NCI-H2029 treated with DMSO at 0.1 percent for 48 hours (cell line): ENCODE measurements at places on chromosomes 4 and X.

- DNase-seq: no peak
These were observed 98.4 kb upstream of the MAGEE2 start for GRCh38 chrX:75883446-75883845.

DNA sequence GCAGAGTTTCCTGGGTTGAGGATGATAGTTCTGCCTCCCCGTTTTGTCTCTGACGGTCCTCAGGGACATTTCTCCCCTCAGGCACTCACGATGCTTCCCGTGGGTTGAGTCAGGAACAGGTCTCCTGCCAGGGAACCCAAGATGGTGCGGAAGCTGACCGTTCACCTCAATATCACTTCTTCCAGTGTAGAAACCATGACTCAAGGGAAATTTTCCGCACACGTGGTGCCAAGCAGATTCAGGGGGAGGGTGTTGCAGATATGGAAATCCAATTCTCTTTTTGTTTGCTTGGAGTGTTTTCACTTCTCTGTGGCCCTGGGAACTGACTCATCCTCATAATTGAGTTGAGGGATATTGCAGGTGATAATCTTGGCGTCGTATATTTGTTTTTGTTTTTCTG is 46.7 kb downstream of the CXorf49B start:
- DNase-seq: no peak

DNA sequence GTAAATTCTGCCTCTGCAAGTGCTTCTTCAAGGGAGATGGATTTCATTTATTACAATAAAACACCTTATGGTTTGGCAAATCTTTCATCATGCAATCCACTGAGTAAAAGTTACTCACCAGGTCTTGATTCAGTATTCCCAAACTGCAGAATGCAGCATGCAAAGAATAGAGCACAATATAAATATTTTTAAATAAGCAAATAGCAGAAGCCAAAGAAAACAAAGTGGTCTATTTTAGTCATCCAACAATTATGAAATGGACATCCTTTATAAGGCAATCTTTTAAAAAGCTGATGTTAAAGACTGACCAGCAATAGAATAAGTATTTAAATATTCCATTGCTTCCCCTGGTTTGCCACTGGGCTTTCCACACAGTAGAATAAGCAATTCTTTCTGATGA is 59.5 kb downstream of the SLC39A8 start:
- no peak for DNase-seq

DNA sequence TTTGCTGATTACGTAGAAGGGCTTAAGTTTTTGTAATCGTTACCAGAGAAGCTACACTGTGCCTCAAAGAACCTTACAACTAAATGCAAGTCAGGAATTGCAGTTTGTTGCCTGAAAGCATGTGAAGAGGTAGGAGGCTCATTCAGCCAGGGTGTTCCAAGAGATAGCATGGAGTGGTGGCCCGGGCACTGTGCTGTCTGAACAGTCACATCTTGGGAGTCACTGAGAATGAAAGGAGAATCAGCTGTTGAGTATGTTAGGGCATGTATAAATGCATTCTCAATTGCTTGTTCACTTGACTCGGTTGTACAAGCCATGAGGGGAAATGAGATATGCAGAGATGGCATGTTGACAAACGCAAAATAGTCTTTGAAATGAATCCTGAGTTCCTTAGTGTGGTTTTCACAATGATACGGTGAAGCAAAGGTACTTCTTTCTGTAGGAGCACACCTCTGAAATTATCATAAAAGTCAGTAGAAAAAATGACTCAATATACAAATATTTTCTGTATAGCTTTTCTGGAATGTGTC is 161.0 kb downstream of the DCTD start:
- no peak for DNase-seq

DNA sequence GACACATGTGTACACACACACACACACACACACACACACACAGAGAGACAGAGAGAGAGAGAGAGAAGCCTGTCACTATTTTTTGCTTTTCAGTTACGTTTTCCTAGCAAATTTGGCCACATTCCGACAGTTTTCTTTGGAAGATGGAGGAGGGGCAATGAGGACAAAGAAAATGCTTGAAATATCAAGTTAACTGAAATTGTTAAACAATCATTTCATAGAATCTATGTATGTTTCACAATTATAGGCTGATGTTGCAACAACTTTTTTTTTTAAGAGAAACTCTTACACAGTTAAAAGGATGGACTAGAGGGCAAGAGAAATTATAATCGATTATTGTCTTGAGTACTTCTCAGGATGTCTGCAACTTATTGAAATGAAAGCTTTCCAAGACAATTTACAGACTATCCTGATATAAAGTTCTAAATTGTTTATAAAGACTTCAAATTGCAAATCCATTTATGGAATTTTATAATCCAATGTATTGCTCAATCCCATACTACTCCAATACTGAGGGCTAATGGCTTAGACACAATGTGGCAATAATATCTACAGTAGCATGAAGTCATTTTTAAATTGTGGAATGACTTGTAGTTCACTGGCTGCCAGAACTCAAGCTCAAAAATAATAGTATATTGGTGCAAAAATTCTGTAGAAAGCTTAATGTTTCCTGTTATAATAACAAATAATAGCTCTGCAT is 647.0 kb upstream of the PCDH7 start:
- no peak for DNase-seq

DNA sequence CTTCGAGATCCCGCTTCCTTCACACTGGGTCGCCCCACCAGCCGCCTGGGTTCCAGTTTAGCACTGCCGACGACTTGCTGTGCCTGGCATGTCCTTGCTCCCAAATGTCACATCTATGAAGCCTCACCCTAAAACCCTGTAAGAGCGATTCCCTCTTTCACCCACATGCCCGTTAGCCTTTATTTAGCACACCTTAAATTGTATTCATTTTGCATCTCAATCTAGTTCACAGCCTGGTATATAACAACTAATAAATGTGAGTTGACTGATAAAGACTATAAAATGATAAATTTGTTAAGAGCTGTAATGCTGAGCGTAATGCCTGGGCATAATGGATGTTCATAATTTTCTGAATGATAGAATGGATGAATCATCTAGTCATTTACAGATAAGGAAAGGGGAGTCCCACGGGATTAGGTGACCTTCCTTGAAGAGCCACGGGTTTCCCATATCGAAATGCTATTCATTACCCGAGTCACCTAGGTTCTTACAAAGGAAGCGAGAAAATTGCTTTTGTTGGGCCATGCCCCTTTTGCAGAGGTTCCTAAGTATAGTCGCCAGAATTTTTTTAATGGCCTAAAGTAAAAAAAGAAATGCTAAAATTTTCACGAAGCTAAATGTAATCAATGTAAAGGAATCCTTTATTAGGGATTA is 1.1 kb upstream of the AP1S2 start:
- no peak for DNase-seq

- no peak for DNase-seq
These were observed 96.8 kb downstream of the PDLIM5 start for GRCh38 chr4:94548571-94548970.

DNA sequence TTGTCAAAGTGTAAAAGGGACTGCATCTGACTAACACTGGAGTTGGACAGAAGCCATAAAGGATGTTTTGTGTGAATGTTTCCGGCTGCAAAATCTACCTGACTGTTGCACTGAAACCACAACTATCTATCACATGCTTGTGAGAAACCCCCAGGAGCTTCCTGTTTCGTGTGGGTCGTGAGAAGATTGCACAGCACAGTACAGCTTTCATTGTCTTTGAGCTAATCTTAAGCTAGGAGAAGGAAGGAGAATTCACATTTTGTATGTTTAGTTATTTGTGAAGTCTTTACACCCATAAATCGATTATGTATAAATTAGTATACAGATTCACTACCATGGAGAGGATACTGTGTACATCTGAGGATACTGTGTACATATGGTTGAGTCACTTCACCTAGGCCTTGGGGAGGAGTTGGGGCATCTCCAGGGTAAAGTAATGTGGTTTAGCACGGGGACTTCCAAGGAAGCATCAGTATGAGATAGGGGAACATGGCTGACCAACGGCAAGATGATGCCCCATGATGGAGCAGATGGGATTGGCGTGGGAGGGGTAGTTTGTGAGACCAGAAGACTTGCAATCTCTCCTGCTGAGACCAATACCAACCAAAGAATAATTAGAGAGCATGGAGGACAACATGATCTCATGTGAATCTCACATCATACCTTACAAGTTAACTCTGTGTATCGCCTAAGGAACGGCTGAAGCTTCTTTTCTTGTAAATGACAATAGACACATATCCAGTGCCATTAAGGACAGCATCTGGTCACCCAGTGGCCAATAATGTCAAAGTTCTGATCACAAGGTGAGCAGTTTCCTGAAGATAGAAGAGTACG is 43.1 kb upstream of the FAM9C start:
- no peak for DNase-seq

DNA sequence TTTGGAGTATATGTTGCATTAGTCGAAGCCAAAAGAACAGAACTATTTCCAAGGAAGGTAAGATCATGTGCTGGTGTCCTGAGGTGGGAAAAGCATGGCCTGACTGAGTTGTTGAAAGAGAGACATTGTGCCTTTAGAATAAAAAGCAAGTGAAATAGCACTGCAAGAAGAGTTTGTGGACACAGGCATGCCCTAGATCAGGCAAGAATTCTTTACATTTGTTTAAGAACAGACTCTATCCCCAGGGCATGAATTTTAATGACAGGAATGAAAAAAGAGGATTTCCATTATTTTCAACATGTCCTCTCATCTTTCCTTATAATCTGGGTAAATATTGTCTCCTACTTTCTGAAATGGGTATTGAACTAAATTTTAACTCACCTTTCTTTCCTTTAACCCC is 516.2 kb upstream of the GALNT7 start:
- DNase-seq: no peak

- DNase-seq: no peak
These were observed 475.2 kb downstream of the RPA4 start for GRCh38 chrX:97358941-97359340.

DNA sequence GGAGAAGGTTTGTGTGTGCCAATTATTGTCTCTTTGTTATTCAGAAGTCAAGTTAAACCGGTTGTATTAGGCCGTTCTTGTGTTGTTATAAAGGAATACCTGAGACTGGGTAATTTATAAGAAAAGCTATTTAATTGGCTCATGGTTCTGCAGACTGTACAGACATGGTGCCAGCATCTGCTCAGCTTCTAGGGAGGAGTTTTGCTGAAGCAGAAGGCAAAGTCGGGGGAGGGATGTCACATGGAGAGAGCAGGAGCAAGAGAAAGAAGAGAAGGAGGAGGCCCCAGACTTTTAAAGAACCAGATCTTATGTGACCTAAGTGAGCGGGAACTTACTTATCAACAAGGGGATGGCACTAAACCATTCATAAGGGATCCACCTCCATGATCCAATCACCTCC is 349.3 kb upstream of the PCDH18 start:
- DNase-seq: no peak

DNA sequence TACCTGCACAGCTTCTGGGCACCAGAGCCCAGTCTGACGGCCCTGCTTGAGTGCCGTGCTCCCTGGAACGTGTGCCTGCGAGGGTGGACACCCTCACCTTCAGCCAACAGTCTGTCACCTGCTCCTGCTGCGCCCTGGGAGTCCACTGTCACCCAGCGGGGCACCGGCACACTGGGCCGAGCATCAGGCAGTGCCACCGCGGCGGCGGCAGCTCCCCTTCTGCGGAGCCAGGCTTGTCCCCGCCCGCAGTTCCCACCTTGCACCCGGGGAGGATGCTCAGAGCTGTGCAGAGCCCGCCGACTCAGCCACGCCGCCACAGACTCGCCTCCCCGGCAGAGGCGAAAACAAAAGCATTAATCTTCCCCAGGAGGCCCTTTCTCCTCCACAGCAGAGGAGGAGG is 86.8 kb downstream of the ABLIM2 start:
- no peak for DNase-seq

DNA sequence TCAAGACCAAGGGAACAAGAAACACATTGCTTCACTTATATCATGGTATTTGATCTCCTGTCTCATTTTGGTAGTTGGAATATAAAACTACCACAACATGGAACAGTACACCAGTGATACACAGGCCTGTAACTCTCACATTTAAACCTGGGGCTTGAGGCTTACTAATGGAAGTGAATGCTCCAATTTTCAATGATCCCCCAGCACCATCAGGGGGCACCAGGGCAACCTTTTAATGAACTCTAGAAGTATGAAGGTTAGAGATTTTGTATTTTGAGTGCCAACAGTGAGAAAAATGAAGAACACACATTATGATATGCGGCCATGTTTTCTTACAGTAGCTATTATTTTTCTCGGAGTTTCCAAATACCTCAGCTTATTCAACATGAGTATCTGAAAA is 50.7 kb downstream of the C4orf33 start:
- no peak for DNase-seq

GRCh38 chr4:47513461-47513860 is 28.4 kb downstream of the ATP10D start:
- no peak for DNase-seq

- DNase-seq: peak; percentile 90
These were observed 61.0 kb downstream of the ENOPH1 start for GRCh38 chr4:82491251-82491960.

DNA sequence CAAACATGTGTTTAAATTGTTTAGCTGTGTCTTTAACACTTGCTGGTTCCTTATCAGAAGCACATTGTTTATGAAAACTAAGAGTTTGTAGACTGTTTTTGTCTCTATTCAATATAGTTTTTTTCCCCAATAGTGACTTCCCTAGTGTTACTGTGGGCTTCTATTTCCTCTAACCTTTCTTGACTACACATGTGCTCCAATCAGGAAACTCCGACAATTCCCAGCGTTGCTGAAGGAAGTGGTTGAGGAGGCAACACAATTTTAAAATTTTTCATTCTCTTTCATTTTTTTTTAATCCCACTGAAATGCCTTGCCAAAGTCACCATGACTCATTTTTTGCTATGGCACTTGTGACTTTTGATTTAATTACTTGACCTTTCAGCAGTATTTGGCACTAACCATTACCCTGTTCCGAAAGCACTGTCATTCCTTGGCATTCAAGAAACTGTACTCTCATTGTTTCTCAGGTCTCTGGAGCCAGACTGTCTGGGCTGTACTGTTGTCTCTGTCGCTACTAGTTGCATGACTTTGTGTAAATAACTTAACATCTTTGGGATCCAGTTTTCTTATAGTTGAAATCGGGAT is 67.6 kb upstream of the FREM3 start:
- DNase-seq: no peak

DNA sequence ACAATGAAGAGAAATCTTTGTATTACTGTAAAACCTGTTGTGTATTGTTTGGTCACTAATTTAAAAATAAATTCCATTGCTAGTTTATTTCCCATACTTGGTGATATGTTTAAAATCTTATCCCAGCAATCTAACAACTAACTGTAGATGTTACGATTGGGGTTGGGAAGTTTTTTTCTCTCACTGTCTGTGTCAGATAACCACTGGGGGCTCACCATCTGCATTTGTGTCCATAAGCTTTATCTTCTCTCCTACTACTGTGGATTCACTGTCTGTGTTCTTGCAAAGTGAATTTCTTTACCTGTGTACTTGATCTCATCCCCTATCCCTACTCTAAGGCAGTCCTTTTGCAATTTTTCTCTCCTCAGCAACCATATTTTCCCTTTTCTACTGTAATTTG is 81.3 kb downstream of the STIM2 start:
- no peak for DNase-seq

DNA sequence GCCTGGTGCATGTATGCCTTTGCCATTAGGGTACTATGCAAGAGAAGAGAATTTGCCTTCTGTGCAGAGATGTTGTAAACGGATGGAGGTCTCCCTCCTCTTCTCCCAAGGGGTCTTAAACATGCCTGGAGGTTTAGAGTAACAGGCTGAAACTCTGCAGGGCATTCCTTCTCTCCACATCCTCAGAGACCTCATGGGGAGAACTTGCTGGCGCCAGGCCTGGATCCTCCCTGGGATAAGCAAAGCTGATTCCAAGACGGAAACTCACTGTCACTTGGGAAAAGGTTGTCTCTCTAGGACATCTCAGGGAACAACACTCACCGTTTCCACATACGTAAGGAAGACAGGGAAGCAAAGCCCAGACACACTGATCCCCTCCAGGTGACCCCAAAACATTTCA is 76.9 kb upstream of the GPM6B start:
- DNase-seq: no peak

- DNase-seq: no peak
These were observed 1508.9 kb downstream of the STIM2 start for GRCh38 chr4:28369499-28369898.
